ENCODE measurements at places on chromosomes 1 and 21. TPM values are rescaled to one million over a fixed set of nuclear protein-coding genes. Genes with fewer than 3 reads are reported as not detected.

DNA sequence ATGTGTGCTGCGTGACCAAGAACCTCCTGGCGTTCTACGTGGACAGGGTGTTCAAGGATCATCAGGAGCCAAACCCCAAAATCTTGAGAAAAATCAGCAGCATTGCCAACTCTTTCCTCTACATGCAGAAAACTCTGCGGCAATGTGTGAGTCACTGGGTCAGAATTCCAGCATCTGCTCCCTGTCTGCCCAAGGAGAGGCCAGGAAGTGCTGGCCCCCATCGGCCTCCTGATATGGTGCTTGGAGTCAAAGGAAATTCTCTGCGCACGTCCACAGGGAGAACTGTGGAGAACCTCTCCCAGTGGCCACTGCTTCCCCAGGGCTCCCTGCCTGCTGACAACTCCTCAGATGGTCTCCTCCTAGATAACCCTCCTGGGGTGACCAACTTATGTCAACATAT is 25.6 kb upstream of the IL20 start:
- no peaks in the 10 kb centered on the region for H3K27me3 ChIP-seq
- H3K4me3 ChIP-seq: no peak overlapping the region
- H3K4me1 ChIP-seq: no peaks in the 10 kb centered on the region
- no peaks in the 10 kb centered on the region for H3K36me3 ChIP-seq
- H3K27ac ChIP-seq: no peak overlapping the region
- no peak for DNase-seq

DNA sequence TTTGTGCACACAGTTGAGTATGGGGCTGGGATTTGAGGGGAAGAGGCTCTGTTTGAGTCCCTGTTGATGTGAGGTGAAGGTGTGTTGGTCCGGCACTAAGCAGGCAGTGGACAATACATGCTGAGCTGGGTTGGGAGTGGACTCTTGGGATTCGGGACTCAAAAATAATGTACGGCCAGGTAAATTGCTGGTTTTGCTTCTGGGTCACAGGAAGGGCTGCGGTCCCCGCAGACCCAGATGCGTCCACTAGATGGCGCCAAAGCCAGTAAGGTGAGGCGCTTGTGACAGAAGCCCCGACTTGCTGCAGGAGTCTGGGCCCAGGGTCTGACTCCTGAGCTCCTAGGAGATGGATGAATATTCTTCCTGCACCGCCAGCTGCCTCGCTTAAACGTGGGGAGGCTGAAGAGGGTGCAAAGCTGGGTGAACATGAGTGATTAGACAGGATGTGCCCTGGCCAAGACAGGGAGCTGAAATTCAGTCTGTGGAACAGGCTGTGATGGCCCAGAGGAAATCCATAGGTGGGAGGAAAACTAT is 61.4 kb downstream of the ACBD3 start:
- no peak for DNase-seq
- no peaks in the 10 kb centered on the region for H3K36me3 ChIP-seq
- H3K4me3 ChIP-seq: no peak overlapping the region
- no peaks in the 10 kb centered on the region for H3K27me3 ChIP-seq

- no peak for DNase-seq
- no peaks in the 10 kb centered on the region for H3K27me3 ChIP-seq
- H3K4me3 ChIP-seq: no peak overlapping the region
- no peak overlapping the region for H3K27ac ChIP-seq
These were observed 10.7 kb upstream of the CTH start for GRCh38 chr1:70400335-70400734.

GRCh38 chr1:85065550-85065949 is 17.2 kb upstream of the MCOLN3 start:
- no peaks in the 10 kb centered on the region for H3K4me1 ChIP-seq
- no peak overlapping the region for H3K27ac ChIP-seq
- DNase-seq: no peak

DNA sequence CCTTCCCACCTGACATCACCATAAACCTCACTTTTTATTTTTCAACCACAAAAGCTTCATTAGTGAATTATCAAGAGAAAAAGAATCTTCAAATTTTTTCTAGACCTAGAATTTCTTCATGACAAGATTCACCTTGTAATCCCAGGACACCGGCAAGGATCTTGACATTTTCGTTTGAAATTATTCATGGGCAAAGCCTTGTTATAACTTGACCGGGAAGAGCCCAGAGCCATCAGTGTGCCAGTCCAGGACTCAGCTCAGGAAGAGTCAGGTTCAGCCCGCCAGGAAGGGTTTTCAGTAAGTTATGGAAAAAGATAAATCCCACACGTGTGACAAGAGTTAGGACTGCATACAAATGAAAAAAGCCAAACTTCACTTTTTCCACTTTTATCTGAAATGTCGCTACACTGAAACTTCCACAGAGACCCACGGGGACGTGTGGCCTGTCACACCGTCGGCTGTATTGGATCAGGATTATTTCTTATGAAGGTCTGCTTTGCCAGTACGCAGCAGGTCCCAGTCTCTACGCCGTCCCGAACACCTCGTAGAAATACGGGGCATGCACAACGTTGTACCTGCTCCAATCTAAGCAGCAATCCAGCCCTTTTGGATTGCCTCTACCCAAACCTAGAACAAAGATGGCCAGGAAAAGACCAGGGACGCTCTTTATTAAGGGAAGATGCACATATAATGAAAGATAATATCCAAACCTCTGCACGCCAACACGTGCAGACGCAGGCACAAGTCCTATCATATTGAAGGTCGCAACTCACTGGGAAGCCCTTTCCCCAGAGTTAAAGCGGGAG is 916 bp downstream of the F3 start:
- H3K27me3 ChIP-seq: no peaks in the 10 kb centered on the region
- peaks cover 2% of the 10 kb centered on the region for H3K36me3 ChIP-seq
- H3K4me1 ChIP-seq: peaks cover 50% of the 10 kb centered on the region
- H3K4me3 ChIP-seq: peak overlapping the region; percentile 96
- H3K27ac ChIP-seq: peak overlapping the region; percentile 87

DNA sequence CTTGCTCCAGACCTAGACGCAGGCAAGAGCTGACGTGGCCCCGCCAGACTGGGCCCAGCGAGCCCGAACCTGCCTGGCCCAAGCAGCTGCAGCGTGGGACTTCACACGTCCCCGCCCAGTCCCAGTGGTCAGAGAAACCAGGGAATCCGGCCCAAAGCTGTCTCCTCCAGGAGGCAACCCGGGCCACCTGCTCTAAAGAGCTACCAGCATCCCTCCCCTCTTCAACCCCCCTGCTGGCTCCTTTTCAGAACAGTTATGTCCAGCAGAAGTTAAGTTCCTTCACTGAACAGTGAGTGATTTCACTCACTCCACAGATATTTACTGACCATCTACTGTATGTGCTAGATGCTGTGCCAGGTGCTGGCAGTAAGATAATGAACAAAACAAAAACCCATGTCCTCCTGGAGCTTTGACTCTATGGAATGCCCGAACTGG is 2.1 kb upstream of the EFNA1 start:
- peaks cover 17% of the 10 kb centered on the region for H3K4me1 ChIP-seq
- H3K27ac ChIP-seq: no peak overlapping the region
- no peak overlapping the region for H3K4me3 ChIP-seq
- H3K36me3 ChIP-seq: no peaks in the 10 kb centered on the region

DNA sequence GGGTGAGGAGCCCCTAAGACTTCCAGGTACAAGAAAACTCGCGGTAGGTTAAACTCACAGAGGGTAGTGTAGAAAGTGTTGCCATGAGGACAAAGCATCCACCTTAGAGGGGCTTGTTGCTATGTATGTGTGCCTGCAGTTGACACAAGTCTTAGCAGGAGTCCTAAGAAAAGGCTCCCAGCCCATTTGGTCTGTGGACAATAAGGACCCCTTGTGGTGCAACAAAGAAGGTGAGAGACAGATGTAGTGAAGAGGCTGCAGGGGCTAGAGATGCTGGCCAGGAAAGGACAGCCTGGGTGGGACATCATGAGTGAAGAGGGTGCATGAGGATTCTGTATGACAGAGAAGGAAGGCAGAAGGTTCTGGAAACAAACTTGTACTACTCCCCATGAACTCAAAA is 36.3 kb upstream of the IL10 start:
- no peak for DNase-seq
- no peaks in the 10 kb centered on the region for H3K36me3 ChIP-seq
- H3K27me3 ChIP-seq: no peaks in the 10 kb centered on the region

Gene PRR9
- not detected for total RNA-seq

Gene KRTAP10-12
- not detected for total RNA-seq

Gene GJA9
- not detected for total RNA-seq

Gene GABRD
- not detected for total RNA-seq

Gene CIART
- total RNA-seq: 5.2 TPM

Gene ENO1
- total RNA-seq: 570 TPM

Gene MPL
- total RNA-seq: not detected

Gene RGS1
- 54.0 TPM for total RNA-seq
